NCI-H2081 treated with DMSO at 0.1 percent for 48 hours (cell line): ENCODE measurements at places on chromosomes 12 and 14.

DNA sequence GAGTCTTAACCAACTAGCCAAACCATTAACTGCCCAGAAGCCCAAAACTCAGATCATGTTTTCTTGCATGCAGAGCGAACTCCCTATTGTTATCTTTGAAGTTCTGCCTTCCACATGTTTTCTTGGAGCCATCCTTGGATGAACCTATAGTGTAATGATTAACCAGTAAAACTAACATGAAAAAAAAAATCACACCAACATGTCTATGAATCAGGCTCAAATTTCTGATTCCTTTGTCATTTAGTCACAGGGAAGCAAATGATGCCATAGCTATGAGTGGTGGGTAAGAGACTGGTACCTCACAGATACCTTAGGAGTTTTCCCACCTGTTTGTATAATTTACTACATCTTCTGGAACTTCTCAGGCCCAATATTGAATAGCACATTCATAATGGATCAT is 70.7 kb downstream of the PTPRO start:
- DNase-seq: no peak

- no peak for DNase-seq
Measured at GRCh38 chr12:12032260-12032791, 38.4 kb upstream of the BCL2L14 start.

GRCh38 chr14:103688441-103688840 is 26.8 kb downstream of the XRCC3 start:
- DNase-seq: no peak

GRCh38 chr12:64740646-64741045 is 18.6 kb downstream of the GNS start:
- no peak for DNase-seq

DNA sequence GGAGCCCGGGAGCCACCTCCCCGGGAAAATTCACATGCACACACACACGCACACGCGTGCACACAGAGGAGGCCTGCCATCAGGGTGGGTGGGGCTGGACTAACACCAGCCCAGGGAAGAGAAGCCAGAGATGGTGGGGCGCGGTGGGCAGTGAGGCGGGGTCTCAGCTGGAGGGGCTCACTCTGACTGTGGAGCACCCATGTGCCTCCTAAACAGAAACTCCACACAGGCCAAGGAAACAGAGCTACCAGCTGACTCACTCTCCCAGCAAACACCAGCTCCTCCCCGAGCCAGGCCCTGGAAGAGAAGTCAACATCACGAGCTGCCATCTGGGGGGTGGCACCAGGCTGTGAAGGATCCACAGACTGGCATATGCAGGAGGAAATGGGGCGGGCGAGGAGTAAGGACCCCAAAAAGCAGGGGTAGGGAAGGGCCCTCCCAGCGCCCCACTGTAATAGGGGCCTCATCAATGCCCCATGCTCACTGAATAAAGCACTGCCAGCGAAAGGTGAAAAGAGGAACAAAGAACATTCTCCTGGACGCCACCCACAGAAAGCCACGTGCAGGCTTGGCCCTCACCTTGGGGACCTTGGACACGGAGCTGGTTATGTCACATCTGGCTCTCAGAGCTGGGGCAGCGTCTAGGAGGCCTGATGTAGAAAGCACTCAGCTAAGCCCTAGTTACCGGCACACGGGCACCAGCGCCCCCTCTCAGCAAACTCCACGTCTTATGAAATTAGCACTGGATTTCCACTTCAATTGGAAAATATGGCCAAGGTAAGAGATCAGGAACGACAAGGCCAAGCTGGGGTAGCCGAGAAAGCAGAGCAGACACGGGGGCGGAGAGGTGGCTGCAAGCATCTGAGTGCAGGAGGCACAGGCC is 8.4 kb upstream of the INF2 start:
- DNase-seq: no peak

- no peak for DNase-seq
Measured at GRCh38 chr12:8562310-8562709, 21.6 kb upstream of the CLEC4E start.

DNA sequence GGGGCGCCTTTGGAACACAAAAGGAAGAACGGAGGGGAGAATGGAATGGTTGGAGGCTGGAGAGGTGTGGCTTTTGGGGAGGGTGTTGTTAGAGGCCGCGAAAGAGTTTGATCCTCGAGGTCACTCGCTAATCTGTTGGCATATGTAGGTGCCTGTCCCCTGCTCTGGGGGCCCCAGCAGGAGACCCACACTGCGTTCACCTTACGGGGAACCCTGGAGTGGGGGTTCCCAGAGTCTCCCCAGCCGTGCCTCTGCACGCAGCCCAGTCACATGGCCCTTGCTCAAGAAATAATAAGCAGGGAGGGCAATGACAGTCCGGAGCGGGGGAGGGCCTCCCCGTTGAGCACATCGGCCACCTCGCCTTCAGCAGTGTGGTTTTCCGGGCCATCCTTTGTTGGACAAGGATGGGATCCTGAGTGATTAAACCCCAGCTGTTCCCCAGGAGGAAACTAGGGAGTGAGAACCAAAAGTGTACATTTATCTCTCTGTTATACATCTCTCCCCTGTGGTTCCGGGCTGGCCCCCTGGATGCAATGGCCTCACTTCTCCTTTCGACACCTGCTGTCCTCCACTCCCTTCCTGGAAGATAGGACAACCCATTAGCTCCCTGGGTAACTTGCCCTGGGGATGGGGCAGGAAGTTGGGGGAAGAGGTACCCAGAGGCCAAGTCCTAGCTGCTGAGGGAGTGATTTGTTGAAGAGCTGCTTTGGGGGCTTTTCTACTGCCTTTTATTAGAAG is 1.3 kb downstream of the PLEKHG3 start:
- no peak for DNase-seq

- DNase-seq: no peak
Measured at GRCh38 chr12:52815676-52816588, 2.0 kb upstream of the KRT4 start.

GRCh38 chr12:91483471-91483985 is 300.9 kb upstream of the DCN start:
- no peak for DNase-seq

- DNase-seq: no peak
Measured at GRCh38 chr12:68335462-68335861, 3.3 kb upstream of the MDM1 start.

- DNase-seq: no peak
Measured at GRCh38 chr14:57609192-57610075, 115.8 kb upstream of the CCDC198 start.

- no peak for DNase-seq
Measured at GRCh38 chr12:28603239-28603638, 413.0 kb downstream of the CCDC91 start.

DNA sequence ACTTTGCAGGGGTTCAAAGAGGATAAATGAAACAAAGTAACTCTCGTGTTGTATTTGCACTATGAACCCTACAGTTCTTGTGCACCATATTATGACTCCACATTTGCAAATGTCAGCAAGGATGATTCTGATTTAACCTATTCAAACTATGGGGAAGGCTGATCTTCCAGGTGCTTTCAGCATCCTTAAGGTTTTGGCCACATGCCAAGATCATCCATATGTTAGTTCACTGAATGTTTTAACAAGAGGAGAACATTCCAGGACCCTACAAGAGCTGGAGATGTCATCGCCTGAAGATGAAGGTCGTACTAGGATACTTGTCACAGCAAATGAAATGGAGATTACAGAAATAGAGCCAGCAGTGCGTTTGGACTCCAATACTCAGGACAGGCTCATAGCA is 114.2 kb downstream of the DHRS2 start:
- DNase-seq: no peak

DNA sequence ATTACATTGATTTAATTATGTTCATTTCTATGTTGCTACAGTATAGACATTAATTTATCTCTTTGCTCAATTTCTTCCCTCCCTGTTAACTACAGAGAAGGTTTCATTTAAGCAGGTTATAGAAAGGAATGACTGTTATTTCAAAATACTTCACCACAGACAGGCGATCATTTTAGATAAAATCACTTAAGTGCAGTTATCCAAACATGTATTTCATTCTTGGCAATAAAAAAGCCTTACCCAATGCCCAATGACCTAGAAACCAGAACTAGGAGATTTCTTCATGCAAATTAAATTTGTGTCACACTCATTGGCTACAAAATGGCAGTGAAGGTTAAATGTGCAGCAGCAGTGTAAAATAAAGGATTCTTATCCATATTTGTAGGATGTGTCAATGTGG is 266.4 kb downstream of the KCNH5 start:
- no peak for DNase-seq

DNA sequence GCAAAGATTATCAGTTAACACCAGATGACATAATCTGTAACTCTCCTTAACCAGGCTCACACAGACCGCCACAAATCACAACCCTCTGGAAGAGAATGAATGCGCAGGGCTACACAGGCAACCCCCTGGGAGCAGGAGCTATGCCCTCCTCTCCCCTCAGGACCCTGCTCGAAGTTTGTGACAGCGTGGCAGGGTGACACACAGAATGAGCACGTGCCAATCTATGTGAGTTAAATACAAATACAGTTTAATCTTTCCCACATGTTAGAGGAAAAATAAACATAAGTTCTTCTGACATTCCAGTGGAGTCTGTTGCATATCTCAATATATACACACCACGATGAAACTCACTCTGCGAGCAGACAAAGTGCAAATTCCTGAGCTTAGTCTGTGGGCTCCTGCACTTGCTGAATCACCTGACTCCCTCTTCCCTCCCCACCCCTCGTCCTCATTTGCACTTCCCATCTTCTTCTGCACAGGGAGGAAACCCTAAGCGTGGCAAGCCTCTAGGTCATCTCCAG is 37.6 kb downstream of the BCAT1 start:
- DNase-seq: no peak

- DNase-seq: no peak
Measured at GRCh38 chr12:38771871-38772270, 133.5 kb downstream of the CPNE8 start.

DNA sequence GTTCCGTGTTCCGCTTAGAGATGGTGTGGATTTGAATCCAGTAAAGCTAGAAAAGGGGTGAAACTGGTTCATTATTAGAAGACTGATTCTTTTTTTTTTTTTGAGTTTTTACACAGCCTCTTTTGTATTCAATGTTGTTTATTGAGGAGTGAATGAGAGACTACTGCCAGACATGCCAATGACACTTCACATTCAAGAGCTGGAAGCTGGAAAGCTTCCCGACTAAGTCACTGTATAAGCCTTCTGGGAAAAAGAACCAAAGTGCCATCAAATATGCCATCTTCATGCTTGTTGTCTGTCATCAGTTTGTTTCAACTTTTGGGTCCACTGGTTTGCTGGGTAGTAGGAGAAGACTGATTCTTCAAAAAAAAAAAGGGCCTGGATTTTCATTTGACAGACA is 164.8 kb downstream of the ATP23 start:
- no peak for DNase-seq

DNA sequence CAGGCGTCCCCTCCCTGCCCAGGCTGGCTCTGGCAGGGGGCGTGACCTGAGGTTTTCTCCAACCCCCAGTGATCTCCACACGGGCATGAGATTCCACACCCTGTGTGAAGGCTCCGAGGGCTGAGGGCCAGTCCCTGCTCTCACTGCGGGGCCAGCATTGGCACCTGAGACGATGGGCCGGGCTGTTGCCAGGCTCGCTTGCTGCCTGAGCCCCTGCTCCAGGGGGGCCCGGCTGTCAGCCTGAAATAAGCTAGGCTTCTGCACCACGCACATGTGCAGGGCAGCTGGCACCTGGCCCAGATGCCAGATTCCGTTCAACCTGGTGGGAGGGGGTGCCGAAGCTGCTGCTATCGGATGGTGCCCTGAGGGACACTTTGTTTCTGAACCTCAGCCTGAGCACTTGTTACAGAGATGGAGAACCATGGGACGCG is 196.5 kb upstream of the PRMT8 start:
- no peak for DNase-seq

DNA sequence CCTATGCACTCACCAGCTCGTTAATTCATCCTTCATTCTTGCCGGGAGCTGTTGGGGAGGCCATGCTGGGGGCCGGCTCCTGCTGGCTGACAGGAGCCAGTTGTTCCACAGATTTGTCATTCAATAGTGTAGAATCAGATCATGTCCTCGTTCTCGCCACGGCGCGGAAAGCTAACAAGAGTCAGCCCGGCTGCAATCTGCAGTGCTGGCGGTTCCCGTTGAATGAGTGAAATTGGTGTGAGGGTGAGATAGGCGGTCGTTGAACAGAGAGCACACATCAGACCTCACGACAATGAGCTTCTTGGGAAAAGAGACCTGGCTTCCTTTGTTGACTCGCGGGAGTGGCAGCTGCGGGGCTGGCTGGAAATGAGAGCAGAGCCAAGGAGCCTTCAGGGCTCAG is 57.5 kb downstream of the KIF26A start:
- no peak for DNase-seq

DNA sequence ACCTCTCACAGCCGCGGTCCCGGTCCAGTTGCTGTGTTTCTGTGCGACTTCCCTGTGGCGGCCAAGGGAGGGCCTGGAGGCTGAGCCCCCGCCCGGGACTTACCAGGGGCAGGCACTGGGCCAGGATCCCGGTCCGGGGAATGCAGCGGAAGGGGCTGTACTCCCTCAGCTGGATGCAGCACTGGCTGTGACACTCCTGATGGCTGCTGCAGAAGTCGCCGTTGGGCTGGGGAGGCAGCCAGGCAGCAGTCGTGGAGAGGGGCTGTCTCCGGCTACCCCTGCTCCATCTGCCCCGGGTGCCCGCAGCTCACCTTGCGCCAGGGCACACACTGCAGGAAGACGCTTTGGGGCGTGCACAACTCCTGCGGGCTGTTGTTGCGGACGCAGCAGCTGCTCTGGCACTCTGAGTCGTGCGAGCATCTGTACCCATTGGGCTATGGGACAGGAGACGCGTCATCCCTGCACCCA is 6.2 kb downstream of the LRCOL1 start:
- DNase-seq: no peak

DNA sequence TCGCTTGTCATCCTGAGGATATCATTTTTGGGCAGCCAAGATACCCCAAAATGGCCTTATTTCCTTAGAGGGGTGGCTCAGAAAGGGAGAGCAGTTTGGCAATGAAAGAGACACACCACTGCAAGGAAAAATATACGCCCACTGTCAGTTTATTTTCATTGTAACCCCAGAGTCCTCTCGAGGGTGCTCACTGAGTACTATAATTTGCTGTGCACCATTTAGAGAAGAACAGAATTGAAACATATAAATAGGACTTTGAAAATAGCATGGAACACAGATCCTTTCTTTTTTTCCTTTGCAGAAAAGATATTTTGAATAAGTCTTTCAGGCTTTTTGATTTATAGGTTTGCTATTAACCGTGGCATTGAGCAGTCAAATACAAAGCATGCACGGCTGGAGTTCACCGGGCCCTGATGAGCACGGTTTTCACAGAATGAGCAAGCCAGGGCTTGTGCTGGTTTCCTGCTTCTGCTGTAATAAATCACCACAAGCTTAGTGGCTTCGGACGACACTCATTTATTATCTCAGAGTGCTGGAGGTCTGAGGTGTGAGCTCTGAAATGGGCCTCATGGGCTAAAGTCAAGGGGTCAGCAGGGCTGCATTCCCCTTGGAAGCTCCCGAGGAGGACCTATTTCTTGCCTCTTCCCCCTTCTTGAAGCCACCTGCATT is 152.3 kb downstream of the ZNF664 start:
- peak; percentile 87 for DNase-seq

DNA sequence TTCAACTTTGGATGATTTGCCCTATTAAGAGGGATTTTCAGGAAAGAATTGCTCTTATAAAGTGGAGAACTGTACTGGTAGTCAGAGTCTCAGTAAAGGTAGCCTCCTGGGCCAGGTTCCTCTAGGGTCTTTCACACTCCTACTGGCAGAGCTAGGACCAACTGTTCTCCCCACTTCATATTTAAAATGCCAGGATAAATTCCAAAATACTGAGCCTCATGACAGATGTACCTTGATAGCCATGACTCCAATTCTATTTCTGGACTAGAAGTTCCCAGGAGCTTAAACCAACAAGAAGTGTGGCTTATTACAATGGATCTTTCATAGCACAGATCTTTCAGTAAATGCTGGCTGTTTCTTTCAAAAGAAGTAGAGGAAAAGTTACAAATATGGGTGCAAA is 126.5 kb downstream of the C12orf75 start:
- no peak for DNase-seq

- no peak for DNase-seq
Measured at GRCh38 chr14:55781046-55781445, 201.0 kb downstream of the KTN1 start.
